CD8-positive, alpha-beta memory T cell (primary cell): ENCODE measurements at places on chromosomes 2 and 18.

GRCh38 chr2:207624185-207625013 lies 795 bp downstream of the METTL21A start:
- DNase-seq, result peak; percentile 52

- DNase-seq, result no peak
Measured at GRCh38 chr2:237352279-237352845, 61.6 kb downstream of the COL6A3 start.

DNA sequence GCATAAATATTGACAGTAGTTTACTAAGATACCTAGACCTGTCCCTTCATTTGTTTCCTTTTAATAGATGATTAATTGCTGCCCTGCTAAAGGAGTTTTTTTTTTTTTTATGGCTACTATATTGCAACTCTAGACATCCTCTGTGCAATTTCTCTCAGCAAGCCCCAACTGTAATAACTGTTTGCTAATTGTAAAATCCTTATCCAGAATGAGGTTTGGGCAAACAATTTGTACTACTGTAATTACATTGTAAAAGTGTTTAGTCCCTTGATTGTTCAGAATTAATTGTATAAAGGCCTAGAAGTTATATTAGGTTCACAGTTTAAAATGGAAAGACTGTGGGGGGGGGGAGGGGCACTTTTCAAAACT lies 3.7 kb upstream of the MEIS1 start:
- no peak for DNase-seq

DNA sequence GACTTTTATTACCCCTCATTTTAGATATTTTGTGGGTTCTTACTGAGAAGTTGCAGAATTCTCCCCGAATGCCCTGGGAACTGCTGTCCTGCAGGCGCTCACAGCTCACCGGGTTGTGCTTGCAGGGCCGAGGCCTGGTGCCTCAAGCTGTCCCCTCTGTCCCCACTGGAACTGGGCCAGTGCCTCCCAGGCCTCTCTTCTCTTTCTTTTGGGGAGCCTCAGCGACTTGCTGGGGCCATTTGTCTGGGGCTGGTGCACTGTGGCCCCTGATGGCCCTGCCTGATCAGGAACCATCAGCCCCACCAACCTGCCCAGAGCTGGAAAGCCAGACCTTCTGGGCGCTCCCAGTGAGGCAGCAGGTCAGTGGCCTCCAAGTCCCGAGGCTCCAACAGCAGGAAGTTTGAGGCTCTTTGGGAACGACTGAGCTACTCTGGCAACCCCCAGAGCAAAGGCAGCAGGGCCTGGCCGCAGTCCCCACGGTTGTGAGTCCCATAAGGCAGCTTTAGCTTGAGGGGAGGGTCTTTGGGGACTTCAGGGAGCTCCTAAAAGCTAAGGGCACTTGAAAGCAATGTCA lies 14.7 kb upstream of the NEU4 start:
- DNase-seq, result no peak

DNA sequence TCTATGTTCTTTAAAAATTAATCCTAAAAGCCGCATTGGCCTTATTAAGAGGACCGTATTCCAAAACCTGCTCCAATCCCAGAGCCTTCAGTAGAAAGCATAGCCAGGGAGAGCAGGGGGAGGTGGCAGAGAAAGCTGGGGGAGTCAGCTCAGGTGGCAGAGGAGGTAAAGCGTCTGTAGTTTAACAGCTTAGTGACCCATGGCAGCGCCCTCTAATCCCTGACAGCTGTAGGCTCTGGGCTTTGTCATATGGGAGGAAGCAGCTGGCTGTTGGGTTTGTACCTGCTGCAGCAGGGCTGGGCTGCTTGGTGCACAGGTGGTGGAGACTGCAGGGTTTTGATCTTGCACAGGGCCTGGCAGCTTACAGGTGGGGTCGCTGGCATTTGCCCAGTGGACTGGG lies 50.6 kb downstream of the THNSL2 start:
- DNase-seq, result no peak

DNA sequence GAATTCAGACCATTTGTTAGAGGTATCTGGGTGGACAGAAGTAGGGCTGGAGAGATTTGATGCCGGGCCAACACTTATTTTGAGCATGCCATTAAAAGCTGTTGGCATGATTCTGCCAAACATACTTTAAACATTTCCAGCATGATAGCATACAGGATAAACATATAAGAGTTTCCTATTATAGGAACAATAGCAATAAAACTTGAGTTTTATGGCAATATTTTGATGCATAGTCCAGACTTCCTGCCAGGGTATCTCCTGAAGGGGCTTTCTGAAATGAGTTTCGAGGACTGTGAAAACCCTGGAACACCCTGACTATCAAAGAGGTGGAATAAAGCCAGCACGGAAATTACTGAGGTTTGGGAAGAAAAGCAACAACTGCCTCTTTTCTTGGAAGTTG lies 1398.0 kb upstream of the NXPH2 start:
- no peak for DNase-seq

DNA sequence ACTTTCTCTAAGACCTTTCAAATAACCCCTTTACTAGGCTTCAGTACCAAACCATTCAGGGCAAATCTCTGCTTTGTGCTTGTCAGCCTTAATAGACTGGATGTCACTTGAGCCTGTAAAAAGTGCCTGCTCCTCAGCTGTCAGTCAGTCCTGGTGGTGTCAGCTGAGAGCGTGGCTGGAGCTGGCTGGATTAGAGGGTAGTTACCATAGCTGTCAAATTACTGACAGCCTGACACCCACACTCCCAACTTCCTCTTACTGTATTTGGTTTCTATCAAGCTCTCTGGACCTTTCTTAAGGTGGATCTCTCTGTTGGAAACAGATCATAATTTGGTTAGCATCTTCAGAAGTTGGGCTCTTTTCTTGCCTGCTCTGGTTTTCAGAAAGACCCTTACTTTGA lies 371.4 kb upstream of the ATP5MC3 start:
- no peak for DNase-seq

DNA sequence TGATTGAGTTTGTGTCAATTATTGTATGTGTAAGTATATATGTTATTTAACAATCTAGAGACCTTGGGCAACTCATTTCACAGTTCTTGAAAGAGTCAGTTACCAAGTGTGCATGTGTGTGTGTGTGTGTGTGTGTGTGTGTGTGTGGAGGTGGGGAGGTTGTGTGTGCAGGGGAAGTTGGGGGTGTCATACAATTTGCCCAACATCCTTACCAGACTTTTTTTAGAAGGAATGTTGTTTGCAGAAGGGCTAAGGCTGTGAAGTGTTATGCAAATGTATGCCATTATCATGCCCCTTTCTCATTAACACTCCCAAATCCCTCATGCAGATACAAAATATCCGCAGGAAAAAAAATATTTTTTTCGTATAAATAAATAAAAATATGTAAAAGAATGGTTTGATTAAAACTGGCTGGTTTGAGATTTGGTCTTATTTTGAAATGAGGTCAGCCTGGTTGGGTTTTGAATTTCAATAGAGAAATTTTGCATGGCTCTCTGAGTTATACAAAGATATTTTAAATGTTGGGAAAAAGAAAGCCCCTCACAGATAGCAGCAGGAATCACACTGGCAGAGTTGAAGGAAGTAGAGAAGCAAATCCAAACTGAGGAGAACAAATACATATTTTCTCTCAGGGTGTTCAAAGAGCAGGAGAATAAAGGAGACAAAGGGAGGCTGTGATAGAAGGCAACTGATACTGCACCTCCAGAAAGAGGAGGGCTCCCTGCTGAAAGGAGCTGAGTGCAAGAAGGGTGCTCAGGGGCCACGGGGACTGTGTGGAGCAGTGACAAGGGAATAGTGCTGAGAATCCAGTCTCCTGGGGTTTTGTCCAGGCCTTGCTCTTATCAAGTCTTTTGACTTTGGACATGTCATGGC lies 1365.5 kb upstream of the CELF4 start:
- no peak for DNase-seq

- DNase-seq, result no peak
Measured at GRCh38 chr2:9610781-9611548, 19.8 kb downstream of the YWHAQ start.

GRCh38 chr18:80249217-80250093 lies 2.1 kb upstream of the PARD6G start:
- no peak for DNase-seq

GRCh38 chr18:32966141-32966540 lies 193.3 kb upstream of the KLHL14 start:
- DNase-seq, result no peak

DNA sequence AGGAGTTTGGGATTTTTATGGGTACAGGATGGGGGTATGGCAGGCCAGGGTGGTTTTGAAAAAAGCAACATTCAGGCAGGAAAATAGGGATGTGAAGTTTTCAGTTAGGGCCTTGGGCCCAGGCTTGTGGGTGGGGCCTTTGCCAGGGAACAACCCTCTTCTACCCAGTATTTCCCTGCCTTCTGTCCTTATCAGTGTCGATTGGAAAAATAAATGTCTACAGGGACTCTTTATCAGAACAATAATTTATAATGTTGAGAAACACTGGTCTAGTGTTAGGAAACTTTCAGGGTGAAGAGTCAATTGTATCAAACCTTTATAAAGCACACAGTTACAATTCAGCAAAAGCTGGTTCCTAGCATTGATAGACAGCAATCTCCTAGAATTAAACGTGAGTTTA lies 214.1 kb upstream of the NABP1 start:
- no peak for DNase-seq

DNA sequence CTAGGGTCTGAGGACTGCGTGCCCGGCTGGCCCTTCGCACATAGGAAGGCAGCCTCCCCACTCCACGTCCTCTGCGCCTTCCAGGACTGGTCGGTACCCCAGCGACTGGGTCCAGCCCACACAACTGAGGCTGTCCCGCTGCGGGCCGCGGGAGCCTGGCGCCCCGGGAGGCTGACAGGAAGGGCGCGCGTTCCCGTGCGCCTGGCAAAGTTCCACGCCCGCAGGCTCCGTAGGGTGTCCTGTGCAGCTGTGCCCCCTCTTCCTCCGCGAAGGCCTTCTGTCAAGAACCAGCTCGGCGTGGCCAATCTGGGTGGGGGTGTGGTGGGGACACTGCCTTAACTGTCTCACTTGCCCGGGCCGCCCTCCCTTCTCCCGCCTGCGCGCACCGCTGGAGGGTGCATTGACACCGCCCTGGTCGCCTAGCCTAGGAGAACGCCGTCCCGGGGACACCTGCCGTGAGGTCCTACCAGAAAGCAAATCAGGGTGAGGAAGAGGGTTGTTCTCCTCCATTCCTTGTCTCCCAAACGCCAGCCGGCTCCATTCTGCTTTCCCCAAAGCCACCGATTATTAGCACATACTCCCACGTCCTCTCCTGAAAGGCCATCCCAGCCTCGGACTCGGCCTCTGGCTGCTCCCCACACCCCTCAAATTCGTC lies 618 bp upstream of the LYPD1 start:
- no peak for DNase-seq
